Activated T-cell treated with anti-CD3 and anti-CD28 coated beads, Interleukin-2, amount 50 U/mL, for 72 hours (primary cell): ENCODE measurements at places on chromosomes 5 and 9. TPM values are rescaled to one million over a fixed set of nuclear protein-coding genes. Genes with fewer than 3 reads are reported as not detected.
A peak's percentile ranks its signal among the peaks of the same experiment; 100 is the strongest.

SPOCK1 gene
- not detected for total RNA-seq

PLPP6 gene
- total RNA-seq: 4.3 TPM

UBAC1 gene
- 35.6 TPM for total RNA-seq

MORN5 gene
- not detected for total RNA-seq

PCDHB14 gene
- total RNA-seq: not detected

CORO2A gene
- total RNA-seq: 13.1 TPM

N4BP3 gene
- 5.6 TPM for total RNA-seq

DBH gene
- total RNA-seq: not detected

BARX1 gene
- 0.38 TPM for total RNA-seq

HMCN2 gene
- 0.17 TPM for total RNA-seq

HK3 gene
- 0.46 TPM for total RNA-seq

TGFBI gene
- total RNA-seq: not detected

AGPAT2 gene
- 19.2 TPM for total RNA-seq

GAPT gene
- total RNA-seq: not detected

DNA sequence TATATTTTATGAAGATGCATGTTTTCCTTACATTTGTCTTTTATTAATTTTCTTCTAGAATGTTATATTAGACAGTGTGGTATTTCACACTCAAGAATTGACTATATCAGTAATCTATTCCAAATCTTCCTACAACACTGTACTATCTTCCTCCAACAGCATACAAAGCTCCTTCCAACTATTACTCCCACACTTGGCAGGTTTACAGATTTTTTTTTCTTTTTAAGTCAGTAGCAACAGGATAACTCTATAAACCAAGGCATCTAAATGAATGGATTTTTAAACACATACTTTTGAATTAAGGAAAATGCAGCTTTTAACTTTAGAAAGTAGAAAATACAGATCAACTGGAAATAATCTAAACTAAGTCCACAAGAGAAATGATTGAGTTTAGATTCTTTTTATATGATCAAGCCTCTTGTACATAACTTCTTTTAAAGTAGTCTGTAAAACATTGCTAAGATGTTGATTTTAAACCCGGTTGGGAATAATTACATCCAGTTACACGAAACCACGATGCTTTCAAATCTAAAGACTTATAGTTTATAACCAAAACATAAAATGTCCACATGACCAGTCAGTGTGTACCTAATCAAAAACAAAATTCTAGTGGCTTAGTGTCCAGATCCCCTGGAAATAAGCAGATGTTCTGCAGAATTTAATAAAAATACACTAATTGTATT is 281.6 kb downstream of the ADAMTS6 start:
- DNase-seq: no peak

DNA sequence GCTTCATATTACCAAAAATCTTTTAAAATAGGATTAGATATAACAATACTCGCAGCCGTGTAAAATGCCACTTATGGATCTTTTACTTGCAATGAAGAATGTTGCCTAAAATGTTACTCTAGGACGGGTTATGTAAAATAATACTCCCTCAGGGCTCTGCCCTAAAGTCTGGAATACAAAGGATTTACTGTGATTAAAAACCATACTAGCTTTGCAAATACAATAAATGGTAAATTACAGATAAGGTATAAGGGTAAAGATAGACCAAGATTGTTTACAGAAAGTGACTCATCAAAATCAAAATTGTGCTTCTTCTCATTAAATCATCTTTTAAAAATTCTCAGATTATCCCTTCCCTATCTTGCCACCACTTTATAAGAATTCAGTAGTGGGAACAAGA is 163.6 kb downstream of the MEF2C start:
- DNase-seq: no peak

GRCh38 chr9:36764364-36765076 is 191.8 kb downstream of the MELK start:
- DNase-seq: no peak

- DNase-seq: peak; percentile 42
Measured at GRCh38 chr9:112012026-112012902, 115.7 kb downstream of the UGCG start.

- no peak for DNase-seq
Measured at GRCh38 chr9:37856551-37856950, 47.4 kb downstream of the SLC25A51 start.

GRCh38 chr5:73853091-73853490 is 227.1 kb downstream of the ARHGEF28 start:
- DNase-seq: no peak

DNA sequence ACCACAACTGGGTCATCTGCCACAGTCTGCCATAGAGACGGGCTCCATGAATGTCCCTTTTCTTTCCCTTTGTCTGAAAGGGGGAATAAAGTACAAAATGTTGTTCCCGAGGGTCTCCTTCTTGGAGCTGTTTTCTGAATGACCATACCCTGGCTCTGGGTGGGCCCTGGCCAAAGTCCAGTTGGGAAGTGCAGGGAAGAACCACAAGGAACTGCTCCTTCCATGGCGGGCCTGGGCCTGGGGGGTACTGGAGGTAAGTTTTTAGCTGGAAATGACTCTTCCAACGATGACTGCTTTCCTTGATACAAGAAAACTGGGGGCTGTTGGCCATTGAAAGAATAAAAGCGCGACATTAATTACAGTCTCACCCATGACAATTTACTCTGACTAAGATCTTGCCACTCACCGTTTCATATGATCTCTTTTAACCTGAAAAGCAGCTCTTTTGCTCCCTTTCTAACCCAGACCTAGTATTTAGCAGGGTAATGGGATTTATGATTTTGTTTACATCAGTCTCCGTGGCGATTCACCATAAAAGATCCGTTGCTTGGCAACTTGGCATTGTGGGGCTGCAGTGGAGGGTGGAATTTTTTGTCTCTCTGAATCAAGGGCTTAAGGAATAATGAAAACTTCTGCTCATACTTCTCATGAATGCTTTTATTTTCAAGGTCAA is 89.2 kb upstream of the PTCH1 start:
- DNase-seq: no peak

DNA sequence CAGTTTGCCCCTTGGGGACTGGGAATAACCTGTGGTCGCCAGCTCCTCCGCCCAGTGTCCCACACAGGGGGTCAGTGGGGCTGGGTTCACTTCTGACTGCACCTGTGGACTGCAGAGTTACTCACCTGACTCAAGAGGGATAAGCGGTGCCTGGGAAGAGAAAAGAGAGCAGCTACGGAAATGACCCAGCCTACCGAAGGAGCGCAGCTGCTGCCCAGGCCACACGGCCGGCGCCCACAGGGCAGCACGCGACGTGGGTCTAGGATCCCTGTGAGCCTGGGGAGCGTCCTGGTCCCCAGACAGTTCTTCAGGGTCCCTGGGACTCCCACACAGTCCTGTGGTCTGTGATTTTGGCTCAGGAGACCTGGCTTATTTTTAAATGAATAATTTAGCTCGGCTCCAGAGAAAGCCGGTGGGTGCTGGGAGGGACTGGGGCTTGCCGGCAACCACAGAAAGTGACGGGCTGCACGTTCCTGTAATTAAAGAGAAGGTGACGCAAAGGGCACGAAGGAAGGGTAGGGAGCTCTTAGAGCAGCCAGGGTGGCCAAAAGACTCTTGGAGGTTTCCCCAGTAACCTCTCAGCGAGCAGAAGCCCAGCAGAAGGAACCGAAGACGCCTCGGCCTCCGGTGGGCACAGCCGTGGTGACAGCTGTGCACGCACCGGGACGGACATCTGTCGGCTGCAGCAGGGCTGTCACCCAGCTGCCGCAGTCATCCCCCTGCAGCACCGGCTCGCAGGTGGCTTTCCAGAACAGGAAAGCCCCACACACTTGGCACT is 97.5 kb upstream of the FCN2 start:
- no peak for DNase-seq

DNA sequence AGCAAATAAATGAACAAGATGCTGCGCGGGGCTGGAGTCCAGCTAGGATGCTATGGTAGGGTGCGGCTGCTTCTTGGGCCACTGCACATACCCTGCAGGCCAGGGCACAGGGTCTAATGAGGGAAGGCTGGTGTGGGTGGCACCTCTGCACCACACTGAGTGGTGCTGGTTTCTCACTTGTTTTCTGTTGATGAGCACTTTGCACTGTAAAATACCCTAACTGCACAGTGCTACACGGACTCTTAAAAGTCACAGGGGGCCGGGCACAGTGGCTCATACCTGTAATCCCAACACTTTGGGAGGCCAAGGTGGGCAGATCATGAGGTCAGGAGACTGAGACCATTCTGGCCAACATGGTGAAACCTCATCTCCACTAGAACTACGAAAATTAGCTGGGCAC is 52.7 kb upstream of the DMRT1 start:
- no peak for DNase-seq

DNA sequence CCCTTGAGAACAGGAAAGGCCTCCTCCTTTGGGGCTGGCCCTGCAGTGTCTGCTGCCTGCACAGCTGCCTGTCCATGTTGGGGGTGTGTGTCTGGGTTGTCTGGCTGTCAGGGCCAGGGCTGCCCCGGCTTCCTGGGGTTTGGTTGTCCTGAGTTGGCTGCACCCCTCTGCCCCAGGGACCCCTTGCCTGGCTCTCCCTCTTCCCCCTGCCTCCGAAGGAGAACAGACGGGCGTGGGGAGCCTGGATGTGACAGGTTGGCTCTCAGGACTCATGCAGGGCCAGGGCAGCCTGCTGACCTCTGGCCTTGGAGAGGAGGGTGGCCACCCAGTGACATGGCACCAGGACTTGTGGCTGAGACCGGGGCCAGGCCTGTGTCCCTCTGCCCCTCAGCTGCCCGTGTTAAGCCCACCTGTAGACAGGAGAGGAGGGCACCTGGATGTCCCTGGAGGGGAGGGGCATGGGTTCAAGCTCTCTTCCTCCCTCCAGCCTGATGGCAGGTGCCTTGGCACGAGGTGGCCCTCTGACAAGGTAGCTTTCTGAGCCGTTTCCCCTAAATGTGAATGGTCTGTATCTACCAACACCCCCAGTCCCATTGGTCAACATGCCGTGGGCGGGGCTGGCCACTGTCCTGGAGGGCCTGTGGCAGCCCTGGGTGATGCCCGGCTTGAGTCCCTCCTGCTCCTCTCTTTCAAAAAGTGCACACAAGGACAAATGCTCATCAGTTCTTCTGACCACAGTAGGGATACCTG is 34.9 kb downstream of the WNK2 start:
- no peak for DNase-seq

- no peak for DNase-seq
Measured at GRCh38 chr5:133357758-133358157, 254.6 kb downstream of the FSTL4 start.

- no peak for DNase-seq
Measured at GRCh38 chr5:50794812-50795211, 128.4 kb downstream of the PARP8 start.

- no peak for DNase-seq
Measured at GRCh38 chr9:13181652-13182051, 97.8 kb downstream of the MPDZ start.

GRCh38 chr5:157379983-157380382 is 80.0 kb upstream of the NIPAL4 start:
- no peak for DNase-seq

DNA sequence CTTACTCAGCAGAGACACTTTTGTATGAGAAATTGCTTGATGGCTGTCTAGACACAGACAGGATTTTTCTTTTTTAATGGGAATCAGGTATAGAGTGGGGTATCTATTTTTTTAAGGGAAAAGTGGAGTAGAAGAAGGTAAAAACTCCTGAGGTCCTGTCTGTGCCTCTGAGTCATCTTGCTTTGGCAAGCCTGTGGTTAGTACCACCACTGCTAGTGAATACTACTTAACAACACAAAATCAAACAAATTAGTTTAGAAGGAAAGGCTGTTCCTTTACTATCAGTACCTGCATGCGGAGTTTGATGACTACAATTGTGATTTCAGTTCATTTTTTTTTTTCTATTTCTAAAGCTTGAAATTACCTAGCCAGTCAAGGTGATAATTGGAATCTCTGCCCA is 150.9 kb upstream of the PPP1R2B start:
- no peak for DNase-seq

GRCh38 chr9:88753691-88754367 is 218.9 kb downstream of the NXNL2 start:
- no peak for DNase-seq

DNA sequence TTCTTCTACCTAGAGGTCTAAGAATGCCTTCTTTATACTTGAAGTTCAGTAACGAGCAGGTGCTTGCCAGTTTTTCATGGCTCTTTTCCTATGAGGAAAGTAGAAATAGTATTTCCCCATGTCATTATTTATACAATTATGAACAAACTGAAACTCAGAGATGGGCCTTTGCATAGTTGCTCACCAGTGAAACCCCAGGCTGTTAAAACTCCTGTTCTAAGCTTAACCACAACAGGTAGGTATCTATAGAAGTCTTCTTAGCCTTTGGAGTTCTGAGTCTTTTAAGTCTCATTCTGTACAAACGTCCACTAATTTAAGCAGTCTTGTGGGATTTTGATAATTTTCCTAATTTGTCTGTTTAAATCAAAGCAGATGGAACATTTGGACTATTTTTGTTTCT is 90.1 kb downstream of the STARD4 start:
- DNase-seq: no peak

- no peak for DNase-seq
Measured at GRCh38 chr5:65647941-65648340, 23.1 kb downstream of the SHLD3 start.

- no peak for DNase-seq
Measured at GRCh38 chr5:89435347-89435746, 552.4 kb upstream of the MEF2C start.

DNA sequence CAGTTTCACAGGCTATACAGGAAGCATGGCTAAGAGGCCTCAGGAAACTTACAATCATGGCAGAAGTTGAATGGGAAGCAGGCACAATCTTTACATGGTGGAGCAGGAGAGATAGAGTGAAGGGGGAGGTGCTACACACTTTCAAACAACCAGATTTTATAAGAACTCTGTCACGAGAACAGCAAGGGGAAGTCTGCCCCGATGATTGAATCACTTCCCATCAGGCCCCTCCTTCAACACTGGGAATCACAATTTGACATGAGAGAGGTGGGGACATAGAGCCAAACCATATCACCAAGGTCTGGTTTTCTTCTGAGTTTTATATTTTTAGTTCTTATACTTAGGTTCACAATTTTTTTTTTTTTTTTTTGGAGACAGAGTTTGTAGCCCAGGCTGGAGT is 16.1 kb downstream of the ZCCHC9 start:
- no peak for DNase-seq

GRCh38 chr9:80755586-80755985 is 933.8 kb downstream of the TLE1 start:
- DNase-seq: no peak

DNA sequence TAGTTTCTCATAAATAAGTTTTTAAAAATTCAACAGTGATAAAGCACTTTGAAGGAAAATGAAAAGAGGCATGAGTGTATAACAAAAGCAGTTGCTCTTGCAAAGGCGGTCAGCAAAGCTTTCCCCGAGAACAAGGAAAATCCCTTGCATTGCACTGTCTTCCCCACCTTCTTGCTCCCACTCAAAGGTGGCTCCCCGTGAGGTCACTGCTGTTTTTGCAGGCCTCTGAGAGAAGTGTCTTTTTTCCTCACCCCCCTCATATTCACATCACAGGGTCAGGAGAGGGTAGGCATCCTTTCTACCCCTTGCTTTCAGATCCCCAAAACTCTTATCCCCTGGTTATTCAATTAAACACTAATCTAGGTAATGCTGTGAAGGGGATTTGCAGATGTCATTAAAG is 15.2 kb upstream of the SLC36A1 start:
- DNase-seq: no peak
